ENCODE measurements at places on chromosomes 6 and 20.

- DNase-seq: no peak
Observed at GRCh38 chr20:59069026-59069425, 26.4 kb upstream of the PRELID3B start.

GRCh38 chr6:109456111-109456583, 575 bp upstream of the MICAL1 start:
- no peak for DNase-seq

- DNase-seq: no peak
Observed at GRCh38 chr6:89398762-89399525, 13.1 kb downstream of the RRAGD start.

DNA sequence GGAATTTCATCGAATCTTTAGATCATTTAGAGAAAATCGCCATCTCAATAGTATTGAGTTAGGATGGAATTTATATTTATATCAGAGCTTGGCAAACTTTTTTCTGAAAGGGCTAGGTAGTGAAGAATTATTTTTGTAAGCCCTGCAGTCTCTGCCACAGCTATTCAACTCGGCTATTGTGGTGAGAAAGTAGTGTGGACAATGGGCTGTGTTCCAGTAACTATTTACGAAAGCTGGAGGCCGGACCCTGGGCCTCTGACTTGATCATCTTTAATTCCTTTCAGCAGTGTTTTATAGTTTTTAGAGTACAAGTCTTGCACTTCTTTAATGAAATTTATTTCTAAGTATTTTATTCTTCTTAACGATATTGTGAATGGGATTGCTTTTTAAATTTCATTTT, 201.5 kb downstream of the FARS2 start:
- DNase-seq: no peak

GRCh38 chr20:37981568-37981967, 51.7 kb downstream of the TTI1 start:
- no peak for DNase-seq

GRCh38 chr6:14312587-14312986, 195.0 kb downstream of the CD83 start:
- no peak for DNase-seq

DNA sequence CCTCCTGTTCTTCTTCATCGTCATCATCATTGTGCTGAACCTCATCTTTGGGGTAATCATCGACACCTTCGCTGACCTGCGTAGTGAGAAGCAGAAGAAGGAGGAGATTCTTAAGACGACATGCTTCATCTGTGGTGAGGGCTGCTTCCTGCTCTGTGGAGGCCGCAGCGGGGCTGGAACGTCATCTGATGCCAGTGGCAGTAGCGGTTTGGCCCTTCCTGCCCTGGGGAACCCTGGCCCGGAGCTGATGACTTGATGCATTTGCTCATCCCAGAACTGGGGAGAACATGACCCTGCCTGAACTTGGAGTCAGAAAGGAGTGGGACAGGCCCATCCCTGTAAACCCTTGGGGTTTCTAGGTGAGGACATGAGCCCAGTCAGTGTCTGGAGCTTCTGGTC, 18.7 kb downstream of the UQCC2 start:
- no peak for DNase-seq

- no peak for DNase-seq
Observed at GRCh38 chr20:13288357-13288756, 67.3 kb downstream of the ISM1 start.

- no peak for DNase-seq
Observed at GRCh38 chr6:2625581-2625980, 125.1 kb downstream of the MYLK4 start.

DNA sequence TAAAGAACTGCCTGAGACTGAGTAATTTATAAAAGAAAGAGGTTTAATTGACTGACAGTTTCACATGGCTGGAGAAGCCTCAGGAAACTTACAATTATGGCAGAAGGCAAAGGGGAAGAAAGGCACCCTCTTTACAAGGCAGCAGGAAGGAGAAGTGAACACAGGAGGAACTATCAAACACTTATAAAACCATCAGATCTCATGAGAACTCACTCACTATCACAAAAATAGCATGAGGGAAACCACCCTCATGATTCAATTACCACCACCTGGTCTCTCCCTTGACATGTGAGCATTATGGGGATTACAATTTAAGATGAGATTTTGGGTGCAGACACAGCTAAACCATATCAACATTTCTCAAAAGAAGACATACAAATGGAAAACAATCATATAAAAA, 266.3 kb downstream of the EPM2A start:
- DNase-seq: no peak

DNA sequence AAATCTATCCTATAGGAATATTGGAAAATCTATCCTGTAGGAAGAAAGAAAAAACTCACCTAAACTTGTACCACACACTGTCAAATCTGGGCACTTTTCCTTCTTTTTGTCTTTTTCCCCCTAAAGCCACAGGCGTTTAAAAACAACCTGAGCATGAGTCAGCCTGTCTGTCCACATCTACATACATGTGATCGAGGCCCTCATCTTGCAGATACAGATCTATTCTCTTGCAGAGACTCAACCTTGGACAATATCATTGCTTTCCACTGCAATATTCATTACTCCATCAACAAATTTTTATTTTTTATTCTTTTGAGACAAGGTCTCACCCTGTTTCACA, 95.9 kb upstream of the IYD start:
- no peak for DNase-seq

DNA sequence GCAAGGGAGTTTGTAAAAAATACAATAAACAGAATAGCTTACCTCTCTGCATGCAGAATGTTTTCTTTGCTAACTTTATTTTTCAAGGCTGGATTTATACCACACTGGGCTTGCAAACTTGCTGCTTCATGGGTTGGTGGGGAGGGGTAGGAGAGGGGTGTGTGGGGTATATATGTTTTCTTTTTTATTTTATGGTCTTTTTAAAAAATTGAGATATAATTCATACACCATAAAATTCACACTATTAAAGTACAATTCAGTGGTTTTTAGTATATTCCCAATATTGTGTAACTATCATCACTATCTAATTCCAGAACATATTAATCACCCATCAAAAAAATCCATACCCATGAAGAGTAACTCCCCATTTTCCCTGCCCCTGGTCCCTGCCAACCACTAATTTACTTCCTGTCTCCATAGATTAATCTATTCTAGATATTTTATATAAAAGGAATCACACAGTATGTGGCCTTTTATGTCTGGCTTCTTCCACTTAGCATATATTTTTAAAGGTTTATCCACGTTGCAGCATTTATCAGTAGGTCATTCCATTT, 14.3 kb upstream of the TRPC4AP start:
- no peak for DNase-seq

- no peak for DNase-seq
Observed at GRCh38 chr6:157541618-157542413, 160.8 kb downstream of the ZDHHC14 start.

GRCh38 chr6:10425176-10425974, 10.5 kb upstream of the TFAP2A start:
- no peak for DNase-seq

GRCh38 chr6:46468403-46469010, 22.7 kb downstream of the RCAN2 start:
- no peak for DNase-seq

DNA sequence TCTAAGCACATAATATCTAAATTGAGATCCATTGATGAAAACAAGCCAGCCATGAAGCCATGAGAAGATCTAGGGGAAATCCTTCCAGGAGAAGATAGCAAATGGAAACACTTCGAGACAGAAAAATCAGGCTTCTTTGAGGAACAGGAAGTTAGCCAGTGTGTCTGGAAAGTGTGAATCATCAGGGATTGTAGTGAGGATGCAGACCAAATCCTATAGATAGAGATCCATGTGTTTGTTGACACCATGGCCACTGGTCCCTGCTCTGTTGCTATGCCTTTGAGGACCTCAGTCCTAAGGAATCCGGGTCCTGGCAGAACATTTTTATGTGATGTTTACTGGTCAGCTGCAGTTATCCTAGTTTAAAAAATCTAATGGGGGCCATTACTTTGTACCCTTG, 6.6 kb upstream of the ELOVL2 start:
- no peak for DNase-seq

Data from cortex of kidney (tissue), 1 donor.